ENCODE measurements at places on chromosomes 5 and 9.

DNA sequence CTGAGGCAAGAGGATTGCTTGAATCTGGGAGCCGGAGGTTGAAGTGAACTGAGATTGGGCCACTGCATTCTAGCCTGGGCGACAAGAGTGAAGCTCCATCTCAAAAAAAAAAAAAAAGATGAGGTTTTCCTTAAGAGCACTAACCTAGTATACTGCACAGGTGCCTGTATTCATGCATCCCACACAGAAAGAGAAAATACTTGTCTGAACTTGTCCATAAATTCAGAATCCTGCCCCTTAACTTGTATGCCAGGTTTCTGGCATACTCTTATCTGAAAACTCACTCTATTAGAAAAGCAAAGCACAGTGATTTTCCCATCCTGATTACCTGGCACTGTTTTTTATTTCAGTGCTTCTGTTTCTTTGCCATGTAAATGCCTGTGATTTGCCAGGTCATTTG is 125.3 kb upstream of the CDKN2B start:
- no peak for DNase-seq

- DNase-seq: peak; percentile 84
Measured at GRCh38 chr9:116466271-116467235, 220.6 kb upstream of the TRIM32 start.

DNA sequence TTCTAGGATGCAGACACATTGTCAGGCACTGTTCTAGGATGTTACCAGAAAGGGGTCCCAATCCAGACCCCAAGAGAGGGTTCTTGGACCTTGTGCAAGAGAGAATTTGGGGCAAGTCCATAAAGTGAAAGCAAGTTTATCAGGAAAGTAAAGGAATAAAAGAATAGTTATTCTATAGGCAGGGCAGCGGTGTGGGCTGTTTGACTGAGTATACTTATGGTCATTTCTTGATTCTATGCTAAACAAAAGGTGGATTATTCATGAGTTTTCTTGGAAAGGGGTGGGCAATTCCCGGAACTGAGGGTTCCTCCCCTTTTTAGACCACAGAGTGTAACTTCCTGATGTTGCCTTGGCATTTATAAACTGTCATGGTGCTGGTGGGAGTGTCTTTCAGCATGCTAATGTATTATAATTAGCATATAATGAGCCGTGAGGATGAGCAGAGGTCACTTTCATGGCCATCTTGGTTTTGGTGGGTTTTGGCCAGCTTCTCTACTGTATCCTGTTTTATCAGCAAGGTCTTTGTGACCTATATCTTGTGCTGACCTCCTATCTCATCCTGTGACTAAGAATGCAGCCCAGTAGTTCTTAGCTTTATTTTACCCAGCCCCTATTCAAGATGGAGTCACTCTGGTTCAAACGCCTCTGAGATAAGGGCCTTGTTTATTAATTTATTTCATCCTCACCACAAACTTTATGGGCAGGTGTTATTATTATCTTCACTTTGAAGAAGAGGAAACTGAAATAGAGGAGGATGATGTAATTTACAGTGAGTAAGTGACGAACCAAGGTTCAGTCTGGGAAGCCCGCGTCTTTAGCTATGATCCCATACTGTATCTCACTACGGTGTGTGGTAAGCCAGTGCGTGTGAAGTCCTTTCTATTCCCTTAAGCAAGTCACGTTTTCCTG is 186.0 kb upstream of the KLF4 start:
- no peak for DNase-seq

DNA sequence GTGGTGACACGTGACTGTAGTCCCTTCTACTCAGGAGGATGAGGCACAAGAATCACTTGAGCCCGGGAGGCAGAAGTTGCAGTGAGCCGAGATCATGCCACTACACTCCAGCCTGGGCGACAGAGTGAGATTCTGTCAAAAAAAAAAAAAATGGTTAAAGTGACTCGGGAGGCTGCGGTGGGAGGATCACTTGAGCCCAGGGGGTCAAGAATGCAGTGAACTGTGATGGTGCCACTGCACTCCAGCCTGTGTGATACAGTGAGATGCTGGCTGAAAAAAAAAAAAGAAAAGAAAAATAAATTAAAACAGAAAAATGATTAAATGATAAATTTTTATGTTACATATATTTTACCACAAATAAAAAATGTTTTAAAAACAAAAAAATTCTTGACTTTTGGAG is 51.9 kb downstream of the KLF4 start:
- DNase-seq: no peak

- no peak for DNase-seq
Measured at GRCh38 chr9:1462626-1463308, 412.6 kb downstream of the DMRT2 start.

DNA sequence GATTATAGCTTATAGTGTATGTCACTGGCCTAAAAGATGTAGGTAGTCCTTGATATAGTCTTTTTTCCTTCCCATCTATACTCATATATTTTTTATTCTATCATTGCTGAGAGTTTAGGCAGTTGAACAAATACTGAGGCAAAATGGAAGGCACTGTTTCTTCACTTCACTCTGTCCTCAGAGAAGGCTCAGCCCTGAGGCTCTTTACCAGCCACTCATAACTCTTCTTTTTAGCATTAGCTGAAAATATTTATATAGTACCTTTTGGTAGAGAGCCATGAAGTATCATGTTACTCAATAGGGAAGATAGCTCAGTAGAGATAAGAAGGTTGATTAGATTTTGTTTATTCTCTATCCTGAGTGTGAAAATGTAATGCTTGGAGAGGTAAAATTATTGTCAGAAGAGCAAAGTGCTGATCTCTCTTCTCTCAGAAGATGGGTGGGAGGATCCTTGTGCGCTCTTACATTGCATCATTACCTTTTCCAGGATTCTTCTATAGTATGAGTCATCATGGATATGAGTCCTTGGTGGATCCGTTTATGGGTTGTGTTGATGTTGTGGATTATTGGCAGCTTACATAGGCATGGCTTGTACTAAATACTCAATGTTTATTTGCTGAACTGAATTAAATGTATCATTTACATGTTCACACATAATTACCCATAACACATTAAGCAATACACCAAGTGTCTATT is 88.1 kb downstream of the ANXA1 start:
- DNase-seq: no peak

GRCh38 chr9:19387317-19387716 is 7.3 kb upstream of the RPS6 start:
- DNase-seq: no peak

Data from cardiac fibroblast (primary cell).